A549 (cell line): ENCODE measurements at places on chromosomes 6 and 20. TPM values are rescaled to one million over a fixed set of nuclear protein-coding genes. Genes with fewer than 3 reads are reported as not detected.

CST2 gene
- 0.13 TPM in 1 of 3 replicates, not detected in the others for polyA plus RNA-seq

- no peak for DNase-seq
These were observed 48.3 kb downstream of the ARID1B start for GRCh38 chr6:156825475-156825874.

GRCh38 chr20:19937651-19938420, 79.3 kb upstream of the NAA20 start:
- DNase-seq = no peak

DNA sequence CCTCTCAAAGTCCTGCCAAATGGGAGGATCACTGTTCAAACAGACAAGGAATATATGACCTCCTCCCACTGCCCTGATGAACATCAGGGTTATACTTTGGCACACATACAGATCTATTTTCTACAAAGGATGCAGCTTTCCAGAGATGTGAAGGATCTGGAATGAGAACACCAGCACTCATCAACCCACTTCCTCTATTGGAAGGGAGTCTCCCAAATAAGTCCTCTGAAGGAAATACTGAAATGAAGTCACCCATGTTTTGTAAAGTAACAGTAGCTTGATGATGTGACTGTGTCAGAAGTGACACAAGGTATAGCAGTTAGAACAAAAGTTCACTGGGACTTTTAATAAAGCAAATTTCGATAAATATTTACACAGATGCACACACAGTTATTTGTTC, 104.9 kb downstream of the OGFRL1 start:
- no peak for DNase-seq

DNA sequence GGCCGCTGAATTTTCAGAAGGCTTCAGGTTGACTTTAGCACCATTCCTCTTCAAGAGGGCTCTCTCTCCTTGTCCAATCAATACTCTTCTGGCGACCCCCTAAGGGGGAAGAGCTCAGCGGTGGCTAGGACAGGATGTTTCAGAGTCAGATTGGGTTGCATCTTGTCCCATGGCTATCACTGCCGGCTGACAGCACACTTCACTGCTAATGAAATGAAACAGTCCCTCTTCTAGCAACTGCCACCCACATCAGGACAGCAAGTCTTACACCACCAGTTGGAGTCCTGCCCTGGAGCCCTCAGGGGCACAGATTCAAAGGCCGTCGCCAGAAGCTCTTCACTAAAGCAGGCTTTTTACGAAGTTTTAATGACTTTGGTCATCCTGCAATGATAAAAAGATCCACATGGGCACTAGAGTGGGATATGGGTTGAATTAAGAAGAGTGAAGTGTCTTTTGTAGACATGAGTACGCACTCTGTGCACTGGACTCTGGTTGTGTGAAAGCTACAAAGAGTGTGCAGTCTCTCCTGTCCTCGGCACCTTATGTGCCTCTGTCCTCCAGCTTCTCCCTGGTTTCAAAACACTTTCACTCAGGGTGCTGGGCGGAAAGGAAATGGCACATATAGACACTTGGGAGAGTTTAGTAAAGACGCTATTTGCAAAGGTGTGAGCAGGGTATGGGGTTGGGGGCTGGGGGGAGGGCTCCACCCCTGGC, 66.1 kb upstream of the SLC22A16 start:
- no peak for DNase-seq
